Activated B cell treated with CpG ODN at 0.5 μM for 24 hours (primary cell): ENCODE measurements at places on chromosomes 7 and 10.

DNA sequence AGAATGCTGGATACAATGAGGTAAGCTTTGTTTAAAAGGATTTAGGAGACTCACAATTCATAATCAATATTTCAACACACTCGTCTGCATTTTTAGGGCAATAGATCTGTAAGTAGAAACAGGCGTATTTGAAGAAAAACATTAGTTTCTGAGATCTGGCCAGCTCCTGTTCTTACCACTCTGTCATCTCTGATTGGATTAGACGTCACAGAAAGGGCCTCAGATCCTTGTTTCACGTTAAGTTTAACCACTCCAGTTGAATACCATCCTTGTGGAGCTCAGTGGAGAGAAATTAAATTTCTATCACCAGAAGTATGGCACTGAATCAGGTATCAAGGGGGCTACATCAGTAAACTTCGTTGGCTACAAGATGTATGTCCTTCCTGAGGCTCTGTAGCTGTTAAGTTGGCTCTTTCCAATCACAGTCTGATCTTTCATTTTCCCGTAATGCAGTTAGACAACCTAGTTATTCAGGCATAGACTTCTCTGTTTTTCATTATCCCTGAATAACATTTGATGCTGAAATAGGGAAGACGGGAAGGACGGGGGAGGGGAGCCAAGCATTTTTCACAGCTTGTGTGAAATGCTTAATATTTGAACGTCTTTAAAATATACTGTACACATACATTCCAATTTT, 659.2 kb upstream of the GALNT17 start:
- DNase-seq, result no peak

DNA sequence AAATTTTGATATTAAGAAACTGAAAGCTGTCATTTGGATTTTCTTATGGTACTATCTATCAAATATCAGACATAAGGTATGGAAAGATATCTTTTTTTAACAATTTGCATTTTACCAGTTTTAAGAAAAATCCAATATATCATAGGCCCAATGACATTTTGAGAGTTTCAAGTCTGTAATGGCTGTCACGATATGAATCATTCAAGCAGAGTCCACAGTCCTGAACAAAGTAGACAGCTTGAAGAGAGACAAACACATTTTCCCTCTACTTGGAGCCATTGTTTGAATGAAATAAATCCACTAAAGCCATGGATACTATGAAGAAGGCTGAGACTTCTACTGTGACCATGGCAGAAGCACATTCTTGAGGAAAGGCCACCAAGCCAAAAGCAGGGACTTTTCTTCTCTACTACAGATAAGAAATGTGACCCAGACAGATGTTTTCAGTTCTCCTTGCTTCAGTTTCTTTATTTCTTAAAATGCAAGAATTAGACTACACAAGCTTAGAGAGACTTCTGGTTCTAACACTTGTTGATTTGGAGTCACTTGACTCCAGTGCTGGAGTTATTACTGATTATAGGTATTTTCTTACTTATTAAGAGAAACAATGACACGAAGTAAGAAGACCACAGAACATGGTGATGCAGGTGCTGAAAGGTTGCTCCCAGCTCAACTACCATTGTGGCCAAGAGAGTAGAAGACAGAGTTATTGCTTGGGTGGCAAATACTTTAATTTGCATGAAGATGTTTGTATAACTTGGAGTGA, 429.1 kb downstream of the KIF20B start:
- no peak for DNase-seq

- DNase-seq, result no peak
Measured at GRCh38 chr10:92847202-92847864, 987 bp upstream of the EXOC6 start.

DNA sequence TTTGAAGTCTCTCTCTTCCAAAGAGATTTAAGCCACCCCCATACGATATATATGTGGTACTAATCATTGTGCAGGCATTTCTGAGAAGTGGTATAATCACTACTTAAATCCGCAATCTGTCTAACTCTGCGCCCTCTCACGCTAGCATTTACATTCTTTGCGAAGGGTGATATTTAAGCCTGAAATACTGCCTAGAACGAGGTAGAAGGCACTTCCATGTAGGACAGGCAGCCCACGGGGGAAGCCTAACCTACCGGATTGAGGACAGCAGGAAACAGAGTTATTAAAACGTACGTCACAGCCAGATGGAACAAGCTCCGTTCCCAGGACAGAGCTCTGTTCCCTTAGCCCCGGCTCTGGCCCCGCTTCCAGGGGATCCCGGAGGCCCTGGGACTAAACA, 59.3 kb upstream of the ECHDC3 start:
- no peak for DNase-seq

- DNase-seq, result no peak
Measured at GRCh38 chr7:138962561-138963270, 18.5 kb downstream of the KIAA1549 start.

GRCh38 chr7:148142660-148143248, 447.8 kb upstream of the C7orf33 start:
- DNase-seq, result no peak

DNA sequence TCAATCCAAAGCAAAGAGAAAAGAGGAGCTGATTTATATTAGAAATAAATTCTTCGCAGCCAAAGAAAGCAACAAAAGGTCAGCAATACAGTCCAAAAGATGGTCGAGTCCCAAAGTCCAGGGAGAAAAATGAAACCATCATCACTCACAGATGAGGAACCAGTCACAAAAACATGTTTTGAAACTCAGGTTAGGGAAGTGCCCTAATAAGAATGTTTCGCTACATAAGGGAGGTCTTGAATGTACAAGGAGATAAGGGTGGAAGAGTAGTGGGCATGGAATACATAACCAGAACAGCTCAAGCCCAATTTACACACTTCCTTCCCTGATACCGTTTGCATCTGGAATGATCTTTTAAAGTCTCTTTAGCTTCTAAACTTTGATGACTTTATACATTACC, 53.6 kb downstream of the VPS41 start:
- no peak for DNase-seq

DNA sequence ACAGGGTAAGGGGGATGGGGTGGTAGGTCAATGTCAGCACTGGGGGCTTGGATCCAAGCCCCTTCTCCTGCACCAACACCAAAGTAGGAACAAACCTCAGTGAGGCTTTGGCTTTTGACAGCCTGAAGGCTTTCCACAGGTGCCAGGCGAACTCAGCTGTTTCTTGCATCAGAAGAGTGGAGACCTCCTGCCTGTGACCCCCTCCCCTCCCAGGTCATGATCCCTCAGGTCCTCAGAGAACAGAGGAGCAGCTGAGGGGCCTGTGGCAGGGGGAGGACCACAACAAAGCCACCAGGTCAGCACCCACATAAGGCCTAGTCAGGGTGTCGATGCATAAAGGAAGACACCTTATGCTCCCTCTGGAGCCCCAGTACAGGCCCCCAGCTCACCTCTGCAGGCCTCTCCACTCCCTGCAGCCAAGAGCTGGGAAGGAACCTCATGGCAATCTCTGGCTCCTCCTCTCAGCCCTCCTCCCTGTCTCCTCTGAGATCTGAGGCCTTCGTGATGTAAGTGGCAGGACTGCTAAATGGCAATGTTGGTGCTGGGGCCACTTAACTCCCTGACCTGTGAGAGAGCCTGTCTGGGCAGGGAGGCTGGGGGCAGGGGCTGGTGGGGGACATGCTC, 19.1 kb upstream of the PRRT4 start:
- no peak for DNase-seq

- DNase-seq, result no peak
Measured at GRCh38 chr7:77802557-77803405, 4.2 kb downstream of the PHTF2 start.
